CD14-positive monocyte (primary cell): ENCODE measurements at places on chromosomes 2 and 18. TPM values are rescaled to one million over a fixed set of nuclear protein-coding genes. Genes with fewer than 3 reads are reported as not detected.

Gene CYP1B1
- polyA plus RNA-seq = 63.2 and 88.0 TPM in 2 replicates

Gene GNLY
- 4.6 and 6.3 TPM in 2 replicates for polyA plus RNA-seq

Gene MC2R
- not detected for polyA plus RNA-seq

Gene ASB3
- polyA plus RNA-seq = 6.7 TPM

Gene POTEJ
- polyA plus RNA-seq = not detected

Gene SERPINE2
- not detected for polyA plus RNA-seq

Gene UGT1A8
- not detected in 2 replicates for polyA plus RNA-seq

Gene CAPN14
- not detected for polyA plus RNA-seq

Gene ASPRV1
- 0.27 TPM for polyA plus RNA-seq

Gene IL1R1
- polyA plus RNA-seq = 1.8 TPM

Gene TIGD1
- 1.6 TPM for polyA plus RNA-seq

Gene DIPK1C
- not detected for polyA plus RNA-seq

Gene IL1RN
- polyA plus RNA-seq = 71.1 and 89.9 TPM in 2 replicates

Gene CD8B2
- polyA plus RNA-seq = not detected

Gene NPC1
- polyA plus RNA-seq = 7.5 TPM

Gene UGT1A5
- not detected for polyA plus RNA-seq

Gene SYT4
- polyA plus RNA-seq = not detected in 2 replicates

Gene PDE11A
- not detected for polyA plus RNA-seq

Gene ASTL
- 0.23 and 0.71 TPM in 2 replicates for polyA plus RNA-seq

Gene SERPINB3
- polyA plus RNA-seq = not detected

Gene CPLX4
- not detected in 2 replicates for polyA plus RNA-seq

Gene C2orf15
- 0.29 TPM for polyA plus RNA-seq
